ENCODE measurements at places on chromosomes 6 and 20.

DNA sequence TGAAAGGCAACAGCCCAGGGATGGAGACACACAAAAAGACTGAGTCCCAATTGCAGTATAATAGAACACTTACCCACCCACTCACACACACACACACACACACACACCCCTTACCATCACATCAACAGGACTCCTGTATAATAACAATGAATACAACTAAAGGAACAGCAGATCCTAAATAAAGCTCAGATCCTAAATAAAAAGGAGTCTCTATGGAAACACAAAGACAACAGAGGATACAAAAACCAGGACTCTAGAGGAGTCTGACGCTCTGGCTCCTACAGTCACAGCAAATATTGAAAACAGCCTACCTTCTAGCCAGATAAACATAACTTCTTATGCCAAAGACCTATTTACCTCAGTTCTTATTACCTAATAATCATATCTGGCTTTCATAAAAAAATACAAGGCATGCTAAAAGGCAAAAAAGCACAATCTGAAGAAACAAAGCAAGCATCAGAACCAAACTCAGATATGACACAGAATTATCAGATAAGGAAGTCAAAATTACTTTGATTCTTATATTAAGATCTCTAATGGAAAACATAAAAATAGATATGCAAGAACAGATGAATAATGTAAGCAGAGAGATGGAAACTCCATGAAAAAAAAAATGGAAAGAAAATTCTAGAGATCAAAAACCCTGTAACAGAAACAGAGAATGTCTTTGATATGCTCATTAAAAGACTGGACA, 134.9 kb downstream of the MMUT start:
- no peak for DNase-seq

DNA sequence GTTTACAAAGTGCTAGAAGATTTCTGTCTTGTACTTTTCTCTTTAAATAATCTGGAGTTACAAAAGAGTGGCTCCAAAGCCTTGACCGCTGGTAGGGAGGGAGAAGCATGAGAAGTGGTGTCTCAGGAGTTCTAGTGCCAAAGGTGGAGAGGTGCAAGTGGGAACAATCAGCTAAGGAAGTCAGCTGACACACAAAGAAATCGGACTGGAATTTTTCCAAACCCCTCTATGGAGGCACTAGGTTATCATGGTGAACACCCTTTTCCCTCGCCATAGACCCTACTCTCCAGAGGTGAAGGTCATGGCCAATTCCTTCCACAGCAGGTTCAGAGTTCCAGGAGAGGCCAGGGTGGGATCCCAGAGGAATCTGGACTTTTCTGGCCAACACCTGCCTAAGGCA, 14.8 kb downstream of the PLAGL2 start:
- DNase-seq: no peak

- no peak for DNase-seq
Observed at GRCh38 chr6:123276546-123276980, 280.5 kb downstream of the CLVS2 start.

DNA sequence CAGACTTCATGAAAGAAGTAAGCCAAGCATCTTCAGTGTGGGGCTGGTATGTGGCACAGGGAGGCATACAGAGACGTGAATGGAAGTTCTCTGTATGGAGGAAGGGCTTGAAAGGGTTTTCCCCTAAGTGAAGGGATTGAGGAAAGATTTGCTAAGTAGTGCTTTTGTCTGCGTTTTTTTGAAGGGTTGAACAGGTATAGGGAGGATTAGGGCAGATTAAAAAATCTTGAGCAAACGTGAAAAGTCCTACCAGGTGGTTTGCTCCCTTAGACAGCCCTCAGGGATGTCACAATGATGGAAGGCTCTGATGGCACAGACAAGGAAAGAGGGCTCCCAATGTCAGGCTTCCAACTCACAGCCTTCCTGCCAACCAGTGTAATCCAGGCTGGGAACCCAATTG, 181.7 kb upstream of the TAB2 start:
- no peak for DNase-seq

GRCh38 chr20:63031251-63032014, 24.7 kb upstream of the BHLHE23 start:
- no peak for DNase-seq

DNA sequence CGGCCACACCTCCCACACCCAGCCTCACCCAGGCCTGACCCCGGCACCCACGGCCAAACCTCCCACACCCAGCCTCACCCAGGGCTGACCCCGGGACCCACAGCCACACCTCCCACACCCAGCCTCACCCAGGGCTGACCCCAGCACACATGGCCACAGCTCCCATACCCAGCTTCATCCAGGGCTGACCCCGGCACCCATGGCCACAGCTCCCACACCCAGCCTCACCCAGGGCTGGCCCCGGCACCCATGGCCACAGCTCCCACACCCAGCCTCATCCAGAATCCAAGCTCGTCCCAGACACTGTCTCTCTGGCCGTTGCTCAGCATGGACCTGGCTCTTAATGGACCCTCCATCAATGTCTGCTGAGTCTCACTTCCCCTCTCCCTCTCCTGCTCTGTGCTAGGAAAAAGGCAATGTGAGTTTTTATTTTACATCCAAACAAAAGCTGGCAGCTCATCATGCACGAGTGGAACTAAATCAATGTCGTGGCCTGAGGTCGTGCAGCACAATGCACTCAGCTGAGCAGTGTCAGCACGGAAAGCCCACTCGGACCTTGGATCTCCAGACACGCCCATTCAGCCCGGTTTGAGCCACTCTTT, 36.1 kb downstream of the NINL start:
- DNase-seq: no peak

DNA sequence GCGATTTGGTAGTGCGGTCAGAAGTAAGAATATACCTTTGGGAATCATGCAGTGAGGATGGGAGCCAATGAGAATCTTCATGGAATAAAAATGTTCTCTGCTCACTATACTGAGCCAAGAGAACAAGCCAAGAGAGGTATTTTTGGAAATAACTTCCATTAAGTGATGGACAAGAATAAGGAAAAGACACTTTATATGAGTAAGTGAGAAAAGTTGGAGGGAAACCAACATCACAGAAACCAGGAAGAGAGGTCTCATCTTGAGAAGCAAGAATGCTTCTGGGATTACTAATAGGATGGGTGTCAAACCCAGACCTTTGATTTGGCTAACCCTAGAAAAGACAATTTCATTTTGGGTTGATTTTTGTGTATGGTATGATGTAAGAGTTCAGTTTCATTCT, 181.2 kb upstream of the JAG1 start:
- DNase-seq: no peak

DNA sequence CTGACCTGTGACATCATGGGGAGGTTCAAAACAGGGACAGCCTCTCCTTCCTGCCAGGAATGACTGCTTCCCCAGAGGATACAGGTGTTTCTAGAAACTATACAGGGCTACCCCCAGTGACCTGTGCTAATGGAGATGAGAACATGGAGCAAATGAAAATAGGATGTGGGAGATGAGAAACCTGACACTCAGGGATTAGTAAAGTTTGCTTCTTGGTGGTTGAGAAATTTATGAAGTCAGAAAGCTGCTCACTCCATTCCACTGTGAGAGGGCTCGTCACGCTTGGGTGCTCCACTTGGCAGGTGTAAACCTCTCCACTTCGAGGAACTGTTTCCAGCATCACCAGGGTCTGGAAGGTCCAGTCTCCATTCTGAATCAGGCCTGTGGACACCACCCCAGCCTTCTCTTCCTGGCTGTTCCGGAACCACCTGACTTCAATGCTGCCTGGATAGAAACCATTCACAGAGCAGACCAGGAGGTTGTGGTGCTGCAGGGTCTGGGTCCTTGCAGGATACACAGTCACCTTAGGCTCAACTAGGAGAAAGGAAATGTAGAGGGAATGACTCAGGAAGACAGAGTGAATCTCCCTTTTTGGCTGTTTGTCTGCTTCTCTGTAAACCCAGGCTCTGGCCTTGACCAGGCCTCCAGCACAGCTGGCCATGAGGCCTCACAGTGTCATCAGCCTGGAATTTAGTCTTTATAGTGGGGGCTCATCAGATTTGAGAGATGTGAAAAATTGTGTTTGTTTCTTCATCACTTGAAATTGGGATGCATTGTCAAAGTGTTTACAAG, 10.8 kb downstream of the HLA-DRB5 start:
- no peak for DNase-seq

DNA sequence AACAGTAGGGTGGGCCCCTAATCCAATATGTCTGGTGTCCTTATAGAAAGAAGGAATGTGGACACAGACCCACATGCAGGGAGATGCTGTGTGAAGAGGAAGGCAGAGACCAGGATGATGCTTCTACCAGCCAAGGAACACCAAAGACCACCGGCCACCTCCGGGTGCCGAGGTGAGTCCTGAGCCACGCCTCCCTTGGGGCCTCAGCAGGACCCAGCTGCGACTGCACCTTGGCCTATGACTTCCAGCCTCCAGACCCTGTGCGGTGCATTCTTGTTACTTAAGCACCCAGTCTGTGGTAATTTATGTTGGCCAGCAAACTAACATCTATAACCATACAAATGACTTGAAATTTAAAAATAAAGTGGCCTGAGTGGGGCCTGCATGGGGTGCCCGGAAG, 79.5 kb upstream of the QKI start:
- DNase-seq: no peak

DNA sequence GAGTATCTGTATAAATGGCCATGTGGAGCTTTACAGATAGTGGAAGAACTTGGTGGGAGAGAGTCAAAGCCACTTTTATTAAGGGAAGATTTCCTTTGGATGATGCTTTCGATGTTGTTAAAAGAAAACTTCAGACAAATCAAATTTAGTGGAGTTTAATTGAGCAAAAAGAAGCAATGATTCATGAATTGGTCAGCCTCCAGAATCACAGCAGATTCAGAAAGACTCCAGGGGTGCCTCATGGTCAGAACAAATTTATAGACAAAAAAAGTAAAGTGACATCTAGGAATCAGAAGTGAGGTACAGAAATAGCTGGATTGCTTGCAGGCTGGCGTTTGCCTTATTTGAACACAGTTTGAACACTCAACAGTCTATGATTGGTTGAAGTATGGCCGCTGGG, 5.3 kb upstream of the CGA start:
- DNase-seq: no peak

- no peak for DNase-seq
Observed at GRCh38 chr6:130070792-130071191, 52.4 kb downstream of the L3MBTL3 start.

DNA sequence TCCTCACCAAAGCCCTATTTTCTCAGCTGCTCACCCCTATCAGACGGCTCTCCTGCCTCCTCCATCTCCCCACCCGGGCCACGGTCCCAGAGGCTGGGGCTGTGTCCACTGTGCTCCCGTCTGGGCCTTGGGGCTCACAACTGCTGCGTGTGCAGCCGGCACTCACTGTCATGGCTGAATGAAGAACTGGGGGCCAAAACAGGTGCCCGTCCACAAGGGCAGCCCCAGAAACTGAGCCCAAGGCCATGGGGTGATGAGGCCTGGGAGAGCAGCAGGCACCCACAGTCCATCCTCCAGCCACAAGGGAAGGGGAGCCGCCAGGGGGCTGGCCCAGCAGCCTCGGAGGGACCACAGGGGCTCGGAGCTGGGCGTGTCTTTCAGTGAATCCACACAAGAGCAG, 159.5 kb downstream of the DLL1 start:
- DNase-seq: no peak

GRCh38 chr6:105824732-105825131, 261.4 kb upstream of the PRDM1 start:
- DNase-seq: no peak

- no peak for DNase-seq
Observed at GRCh38 chr6:90083891-90084290, 189.6 kb downstream of the GJA10 start.

DNA sequence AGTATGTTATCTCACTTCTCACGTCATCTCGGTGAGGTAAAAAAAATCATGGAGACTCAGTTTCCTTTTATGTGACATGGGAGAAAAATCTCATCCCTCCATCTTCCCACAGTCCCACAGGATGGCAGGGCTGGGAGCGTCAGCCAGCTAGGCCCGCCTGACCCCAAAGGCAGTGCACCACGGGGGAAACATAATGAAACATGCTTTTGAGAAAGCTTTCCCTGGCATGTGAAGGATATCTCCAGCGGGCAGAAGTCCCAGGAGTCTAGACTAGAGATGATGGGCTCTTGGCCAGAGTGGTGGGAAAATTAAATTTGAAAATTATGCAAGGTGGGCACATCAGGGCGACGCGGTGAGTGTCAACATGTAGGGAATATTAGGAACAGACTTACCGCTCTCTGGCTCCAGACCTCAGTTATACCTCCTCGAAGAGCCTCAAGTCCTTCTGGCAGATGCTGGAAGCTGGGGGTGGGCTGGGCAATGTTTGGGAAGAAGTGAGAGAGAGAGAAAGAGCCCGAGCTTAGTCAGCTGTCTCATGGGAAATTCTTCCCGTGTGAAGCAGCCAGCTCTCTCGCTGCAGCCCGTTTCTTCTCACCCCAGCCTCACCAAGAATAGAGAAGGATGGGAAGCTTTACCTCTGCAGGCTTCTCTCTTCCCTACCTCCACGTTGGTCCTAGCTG, 52.3 kb downstream of the MOCS1 start:
- DNase-seq: no peak

DNA sequence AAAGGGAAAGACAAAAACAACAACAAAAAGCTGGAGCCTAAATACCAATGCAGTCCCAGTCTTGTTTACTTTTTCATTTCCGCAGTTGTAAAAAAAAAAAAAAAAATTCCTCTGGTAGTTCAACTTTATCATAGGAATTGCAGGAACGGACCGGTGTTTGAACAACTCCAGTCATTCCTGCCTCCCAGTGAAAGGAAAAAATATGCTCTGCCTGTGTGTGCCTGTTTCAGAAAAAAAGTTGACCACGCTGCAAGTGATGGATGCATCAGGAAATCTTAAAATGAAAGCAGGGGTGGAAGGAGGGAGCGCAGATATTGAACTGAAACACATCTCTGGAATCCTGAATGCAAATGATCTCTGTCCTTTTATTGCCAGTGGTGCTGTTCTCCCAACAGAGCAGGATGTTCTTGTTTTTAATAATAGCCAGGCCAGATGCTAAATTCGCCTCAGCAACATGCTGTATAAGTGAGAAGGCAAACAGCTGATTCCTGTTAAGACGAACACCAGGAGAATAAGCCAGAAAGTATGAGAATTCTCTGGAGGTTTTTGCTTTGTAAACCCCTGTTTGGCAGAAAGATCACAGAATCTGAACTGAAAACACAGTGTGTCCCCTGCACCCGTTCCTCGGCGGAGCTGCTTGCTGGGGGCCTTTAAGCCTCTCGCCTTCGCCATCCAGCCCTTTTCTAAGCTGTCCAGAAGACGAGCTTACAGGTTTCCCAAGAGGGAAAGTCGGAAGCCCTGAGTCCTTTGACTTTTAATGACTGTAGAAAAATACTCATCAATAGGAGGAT, 178.4 kb upstream of the SUPT3H start:
- DNase-seq: no peak

DNA sequence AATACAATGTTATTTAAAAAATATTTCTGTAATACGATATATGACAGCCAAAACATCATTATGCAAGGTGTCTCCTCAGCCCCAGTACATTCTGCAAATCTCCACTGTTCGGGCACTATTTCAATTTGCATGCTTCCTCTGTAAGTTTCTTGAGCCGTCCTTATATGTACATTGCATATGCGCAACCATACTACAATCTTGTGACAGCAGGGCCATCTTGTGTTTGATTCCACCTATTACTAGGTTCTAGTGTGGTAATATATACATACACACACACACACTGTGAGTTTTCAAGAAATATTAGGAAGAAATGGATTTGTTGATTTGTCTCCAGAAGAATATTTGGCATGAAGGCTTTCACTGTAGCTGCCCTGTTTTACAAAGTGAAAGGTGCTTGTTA, 9.8 kb downstream of the LYRM4 start:
- no peak for DNase-seq
